ENCODE measurements at places on chromosomes 1 and 21.
A peak's percentile ranks its signal among the peaks of the same experiment; 100 is the strongest.

DNA sequence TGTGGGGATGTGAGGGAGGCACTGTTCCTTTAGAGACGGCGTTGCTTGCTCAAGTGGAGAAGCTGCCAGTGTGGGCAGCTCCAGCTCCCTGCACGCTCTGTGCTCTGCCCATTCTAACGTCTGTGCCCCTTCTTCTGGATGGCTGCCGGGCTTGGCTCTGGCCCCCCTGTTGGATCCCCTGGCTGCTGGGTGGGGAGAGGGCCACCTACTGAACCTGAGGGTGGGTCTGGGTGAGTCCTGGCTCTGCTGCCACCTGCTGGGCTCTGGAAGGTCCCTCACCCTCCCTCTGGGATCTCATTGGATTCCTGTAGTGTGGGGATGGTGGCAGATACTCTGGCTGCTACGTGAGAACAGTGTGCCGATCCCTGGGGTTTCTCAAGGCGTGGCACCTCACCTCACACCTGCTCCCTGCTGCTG is 5.0 kb downstream of the PFKL start:
- peak; percentile 38 for DNase-seq

DNA sequence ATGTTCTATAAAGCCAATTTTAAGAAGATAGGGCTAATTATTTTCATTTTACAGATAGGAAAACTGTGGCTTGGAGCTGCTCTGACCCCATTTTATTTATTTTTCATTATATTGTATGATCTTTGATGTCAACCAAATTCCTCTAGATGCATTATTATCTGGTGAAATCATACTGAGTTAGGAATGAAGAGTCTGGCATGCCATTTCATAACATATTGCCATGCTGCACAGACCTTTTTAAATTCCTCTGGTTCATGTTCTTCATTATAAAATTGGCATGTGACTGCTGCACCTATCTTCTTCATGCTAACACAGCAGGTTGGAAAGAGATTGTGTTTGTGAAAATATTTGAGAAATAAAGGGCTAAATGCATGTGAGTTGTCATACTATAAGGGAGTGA is 12.7 kb downstream of the PRRX1 start:
- no peak for DNase-seq

DNA sequence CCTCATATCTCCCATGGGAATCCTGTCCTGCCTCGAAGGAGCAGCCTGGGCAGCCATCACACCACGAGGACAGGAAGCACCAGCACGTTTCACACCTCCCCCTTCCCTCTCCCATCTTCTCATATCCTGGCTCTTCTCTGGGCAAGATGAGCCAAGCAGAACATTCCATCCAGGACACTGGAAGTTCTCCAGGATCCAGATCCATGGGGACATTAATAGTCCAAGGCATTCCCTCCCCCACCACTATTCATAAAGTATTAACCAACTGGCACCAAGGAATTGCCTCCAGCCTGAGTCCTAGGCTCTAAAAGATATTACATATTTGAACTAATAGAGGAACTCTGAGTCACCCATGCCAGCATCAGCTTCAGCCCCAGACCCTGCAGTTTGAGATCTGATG is 8.7 kb downstream of the SLAMF8 start:
- no peak for DNase-seq

DNA sequence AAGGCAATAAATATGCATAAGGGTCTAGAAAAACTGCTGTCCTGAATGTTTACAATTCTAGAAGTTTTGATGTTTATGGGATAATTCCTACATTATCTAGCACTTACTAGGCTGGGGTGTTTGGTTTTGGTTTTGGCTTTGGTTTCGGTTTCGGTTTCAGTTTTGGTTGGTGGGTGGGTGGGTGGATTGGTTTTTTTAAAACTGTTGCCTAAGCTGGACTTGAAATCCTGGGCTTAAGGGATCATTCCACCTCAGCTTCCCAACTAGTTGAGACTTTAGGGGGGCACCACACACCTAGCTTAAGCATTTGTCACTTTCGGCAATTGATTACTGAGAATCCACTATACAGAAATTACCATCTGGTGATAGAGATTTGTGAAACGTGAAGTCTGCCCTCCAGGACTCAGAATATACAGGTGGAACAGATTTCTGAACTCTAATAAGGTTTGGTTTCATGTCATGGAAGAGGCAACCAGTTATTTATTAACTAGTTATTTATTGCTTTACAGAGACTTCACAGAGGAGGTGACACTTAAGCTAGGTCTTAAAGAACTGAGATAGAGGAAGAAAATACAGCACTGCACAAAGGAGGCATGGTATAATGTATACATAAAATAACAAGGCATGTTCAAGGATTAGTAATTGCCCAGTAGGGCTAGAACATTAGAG is 69.6 kb downstream of the PIK3R3 start:
- peak; percentile 0 for DNase-seq

DNA sequence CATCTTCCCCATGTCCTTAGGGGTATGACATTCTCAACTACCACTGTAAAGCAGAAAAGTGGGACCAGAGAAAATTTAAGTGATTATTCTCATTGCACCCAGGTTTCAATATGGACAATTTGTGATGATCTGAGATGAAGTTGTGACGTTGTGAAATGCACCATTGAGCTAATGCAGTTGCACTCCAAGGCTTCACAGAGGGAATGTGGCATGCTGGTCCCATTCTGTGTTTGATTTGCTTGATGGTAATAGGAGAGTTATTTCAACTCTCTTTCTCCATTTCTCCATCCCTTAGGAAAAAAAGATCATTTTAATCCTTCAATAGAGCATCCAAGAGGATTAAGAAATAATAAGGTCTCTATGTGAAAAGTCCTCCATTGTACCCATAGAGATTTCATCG is 136.6 kb downstream of the SLC30A10 start:
- no peak for DNase-seq

DNA sequence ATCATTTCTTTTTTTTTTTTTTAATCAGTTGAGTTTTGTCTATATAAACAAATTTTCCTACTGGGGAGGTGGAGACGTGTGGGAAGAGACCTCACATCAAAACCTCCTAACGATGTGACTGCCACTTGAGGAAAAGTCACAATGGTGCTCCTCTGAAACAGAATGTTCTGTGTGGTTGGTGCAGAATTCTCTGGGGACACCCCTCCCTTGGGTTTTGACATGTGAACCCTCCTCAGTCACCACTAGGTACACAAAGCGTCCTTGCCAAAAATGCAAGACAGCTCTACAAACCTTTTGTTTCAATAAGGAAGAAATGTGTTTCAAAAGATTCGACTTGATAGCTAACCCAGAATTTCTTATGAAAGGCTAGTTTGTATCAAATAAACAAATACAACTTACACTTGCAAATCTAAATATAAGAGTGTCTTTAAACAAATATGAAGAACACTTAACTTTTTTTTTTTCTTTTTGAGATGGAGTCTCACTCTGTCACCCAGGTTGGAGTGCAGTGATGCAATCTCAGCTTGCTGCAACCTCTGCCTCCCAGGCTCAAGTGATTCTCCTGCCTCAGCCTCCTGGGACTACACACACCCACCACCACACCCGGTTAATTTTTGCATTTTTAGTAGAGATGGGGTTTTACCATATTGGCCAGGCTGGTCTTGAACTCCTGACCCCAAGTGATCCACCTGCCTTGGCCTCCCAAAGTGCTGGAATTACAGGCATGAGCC is 9.3 kb downstream of the SLC25A24 start:
- DNase-seq: no peak

DNA sequence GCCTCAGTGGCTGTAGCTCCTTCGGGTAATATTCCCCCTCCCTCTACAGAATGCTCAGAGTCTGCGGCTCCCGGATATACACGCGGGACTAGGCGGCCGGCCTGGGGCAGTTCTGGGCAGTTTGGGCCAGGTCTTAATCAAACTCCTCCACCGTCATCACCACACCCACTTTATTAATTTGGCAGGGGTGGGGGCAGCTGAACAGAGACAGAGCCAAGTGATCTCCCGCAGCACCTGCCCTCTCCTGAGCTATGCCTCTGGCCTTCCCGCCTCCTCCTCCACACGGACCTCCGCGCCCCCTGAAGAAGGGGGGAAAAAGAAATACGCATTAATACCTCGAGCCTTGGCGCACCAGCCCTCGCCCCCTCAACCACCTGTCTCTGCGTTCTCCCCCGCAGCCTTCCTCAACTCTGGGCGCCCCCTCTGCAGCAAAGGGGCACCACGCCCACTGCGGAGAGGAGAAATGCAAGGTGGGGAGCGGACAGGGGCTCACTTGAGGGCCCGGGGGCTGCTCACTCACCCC is 42.6 kb downstream of the CD34 start:
- DNase-seq: no peak

DNA sequence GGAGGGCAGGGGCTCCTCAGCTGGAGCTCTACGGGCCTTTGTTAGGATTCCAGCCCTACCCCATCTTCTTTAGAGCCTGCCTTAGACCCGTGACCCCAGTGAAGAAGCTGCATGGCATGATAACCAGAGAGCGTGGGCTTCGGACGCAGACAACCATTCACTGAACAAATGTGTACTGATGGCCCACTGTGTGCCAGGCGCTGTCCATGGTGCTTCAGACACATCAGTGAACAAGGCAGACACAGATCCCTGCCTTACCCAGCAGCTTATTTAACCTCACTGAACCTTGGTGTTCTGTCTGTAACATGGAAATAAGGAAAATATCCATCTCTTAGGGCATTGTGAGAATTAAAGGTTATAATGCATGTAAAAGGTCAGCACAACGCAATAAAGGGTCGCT is 9.5 kb downstream of the CHIT1 start:
- DNase-seq: no peak

DNA sequence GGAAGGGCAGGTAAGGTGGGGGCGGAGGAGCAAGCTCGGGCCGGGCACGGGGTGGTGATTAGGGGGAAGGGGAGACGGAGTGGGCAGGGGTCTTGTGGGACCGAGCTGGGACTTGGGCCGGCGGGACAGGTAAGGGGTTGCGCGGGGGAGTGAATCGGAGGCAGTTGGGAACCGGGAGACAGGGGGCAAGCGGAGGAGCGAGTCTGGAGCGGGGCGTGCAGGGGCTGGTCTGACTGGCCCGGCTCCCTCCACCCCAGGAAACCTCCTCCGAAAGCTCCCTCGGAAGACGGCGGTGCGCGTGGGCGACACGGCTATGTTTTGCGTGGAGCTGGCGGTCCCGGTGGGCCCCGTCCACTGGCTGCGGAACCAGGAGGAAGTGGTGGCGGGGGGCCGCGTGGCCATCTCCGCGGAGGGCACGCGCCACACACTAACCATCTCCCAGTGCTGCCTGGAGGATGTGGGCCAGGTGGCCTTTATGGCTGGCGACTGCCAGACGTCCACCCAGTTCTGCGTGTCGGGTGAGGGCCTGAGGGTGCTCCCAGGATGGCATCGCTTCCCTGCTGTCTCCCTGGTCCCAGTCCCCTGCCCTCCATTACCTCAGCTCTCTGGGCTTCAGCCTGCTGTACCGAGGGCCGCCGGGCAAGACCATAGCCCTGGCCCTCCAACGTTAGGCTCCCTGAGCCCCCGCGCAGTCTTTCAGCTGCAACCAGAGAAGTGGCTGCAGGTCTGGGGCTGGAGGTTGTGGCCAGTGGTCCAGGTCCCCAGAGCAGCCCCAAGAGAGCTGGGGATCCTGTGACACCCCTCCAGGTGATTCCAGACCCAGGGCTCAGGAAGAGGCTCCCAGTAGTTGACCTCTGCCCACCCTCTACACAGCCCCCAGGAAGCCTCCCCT is 6.3 kb downstream of the OBSCN start:
- no peak for DNase-seq

DNA sequence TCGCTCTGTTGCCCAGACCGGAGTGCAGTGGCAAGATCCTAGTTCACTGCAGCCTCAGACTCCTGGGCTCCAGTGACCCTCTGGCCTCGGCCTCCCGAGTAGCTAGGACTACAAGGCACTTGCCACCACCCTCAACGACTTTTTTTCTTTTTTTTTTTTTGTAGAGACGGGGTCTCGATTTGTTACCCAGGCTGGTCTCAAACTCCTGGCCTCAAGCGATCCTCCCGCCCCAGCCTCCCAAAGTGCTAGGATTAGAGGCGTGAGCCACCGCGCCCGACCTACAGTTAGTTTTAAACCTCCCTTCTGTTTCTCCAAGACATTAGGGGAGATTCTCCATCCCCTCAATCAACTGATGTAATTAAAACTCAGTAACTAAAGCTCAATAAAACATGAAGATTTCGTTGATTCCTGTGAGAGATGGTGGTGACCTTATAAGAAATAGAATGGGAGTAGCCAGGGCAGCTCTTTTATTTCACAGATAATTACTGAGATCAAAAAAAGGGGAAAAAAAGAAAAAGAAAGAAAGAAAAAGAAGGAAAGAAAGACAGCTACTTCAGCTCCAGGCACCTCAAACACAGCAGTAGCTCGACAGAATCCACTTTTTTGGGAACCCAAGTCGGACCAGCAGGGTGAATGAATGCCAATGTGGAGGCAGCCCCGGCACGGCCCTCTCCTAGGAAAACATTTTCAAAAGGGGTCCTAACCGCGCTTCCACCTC is 598 bp downstream of the GON4L start:
- no peak for DNase-seq

DNA sequence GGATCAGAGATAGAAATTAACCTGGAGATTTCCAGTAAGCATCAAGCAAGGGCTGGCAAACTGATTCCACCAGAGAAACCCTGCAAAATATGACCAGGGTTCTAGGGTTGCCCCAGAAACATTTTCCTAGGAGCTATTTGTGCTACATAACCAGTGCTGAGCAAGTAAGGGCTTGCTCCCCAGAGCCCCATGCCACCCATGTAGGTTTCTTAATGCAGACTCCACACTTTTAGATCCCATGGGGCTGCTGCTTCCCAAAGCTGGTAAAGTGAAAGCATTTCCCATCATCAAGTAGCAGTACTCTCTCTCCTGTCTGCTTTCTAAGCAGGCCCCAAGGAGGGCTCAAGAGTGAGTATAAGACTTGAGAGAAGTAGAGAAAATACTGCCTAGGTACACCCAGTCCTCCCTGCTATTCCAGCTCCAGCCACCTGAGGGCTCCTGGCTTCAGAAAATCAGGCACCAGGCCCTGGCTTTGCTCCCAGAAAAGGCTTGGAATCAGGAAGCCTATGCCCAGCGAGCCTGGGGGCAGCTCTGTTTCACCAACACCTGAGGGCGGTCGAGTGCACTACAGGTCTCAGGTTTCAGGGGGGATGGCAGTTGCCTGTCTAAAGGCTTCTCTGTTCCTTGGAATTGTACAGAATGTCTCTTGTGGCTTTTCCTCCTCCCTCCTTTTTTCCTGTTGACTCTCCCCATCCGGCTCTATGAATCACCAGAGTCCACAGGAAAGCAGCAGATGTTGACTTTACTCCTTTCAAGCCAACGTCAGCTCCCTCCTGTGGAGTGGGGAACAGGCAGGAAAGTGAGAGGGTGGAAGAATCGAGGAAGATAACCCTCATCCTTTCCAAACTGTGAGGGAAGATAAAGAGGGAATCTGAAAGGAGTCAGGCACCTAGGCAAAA is 6.2 kb upstream of the ANKRD35 start:
- peak; percentile 42 for DNase-seq

DNA sequence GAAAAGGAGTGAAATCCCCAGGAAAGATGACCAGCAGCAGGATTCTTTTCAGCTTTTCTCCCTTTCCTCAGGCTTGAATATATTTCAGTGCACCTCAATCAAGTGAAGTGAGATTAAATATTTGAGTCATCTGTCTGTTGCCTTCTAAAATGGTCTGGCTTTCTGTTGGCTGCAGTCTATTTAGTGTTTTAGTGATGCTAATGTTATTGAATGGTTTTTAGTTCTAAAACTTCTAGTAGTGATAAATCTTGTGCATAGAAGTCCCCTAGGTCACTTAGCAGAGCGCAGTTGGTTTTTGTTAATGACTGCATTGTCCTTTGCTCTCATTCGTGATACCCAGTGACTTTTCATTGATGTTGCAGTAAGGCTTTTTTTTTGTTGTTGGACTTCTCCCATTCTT is 53.5 kb downstream of the ITSN1 start:
- no peak for DNase-seq

Measured in activated T-cell treated with anti-CD3 and anti-CD28 coated beads for 1 hour (primary cell).